HT1080 (cell line): ENCODE measurements at places on chromosomes 2 and 18.

DNA sequence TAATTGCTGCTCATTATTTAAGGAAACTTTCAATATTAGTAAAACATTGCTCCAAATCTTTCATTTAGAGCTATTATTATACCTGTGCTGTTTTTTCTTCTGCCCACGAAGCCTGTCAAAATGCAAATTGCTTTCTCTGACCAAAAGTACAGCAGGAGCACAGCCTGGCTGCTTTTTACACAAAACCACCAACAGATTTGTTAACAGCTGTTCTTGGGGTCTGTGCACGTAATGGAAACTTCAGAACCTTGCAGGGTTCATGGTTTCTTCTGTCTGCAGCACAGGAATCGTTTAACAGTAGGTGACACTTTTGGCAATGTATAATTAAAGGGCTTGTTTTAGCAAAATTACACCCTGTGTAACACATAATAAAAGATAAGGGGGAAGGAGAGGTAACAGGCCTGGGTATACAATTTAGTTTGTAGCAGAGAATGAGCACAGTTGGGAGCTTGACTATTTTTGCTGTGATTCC is 447.3 kb downstream of the KCNJ3 start:
- DNase-seq, result no peak

DNA sequence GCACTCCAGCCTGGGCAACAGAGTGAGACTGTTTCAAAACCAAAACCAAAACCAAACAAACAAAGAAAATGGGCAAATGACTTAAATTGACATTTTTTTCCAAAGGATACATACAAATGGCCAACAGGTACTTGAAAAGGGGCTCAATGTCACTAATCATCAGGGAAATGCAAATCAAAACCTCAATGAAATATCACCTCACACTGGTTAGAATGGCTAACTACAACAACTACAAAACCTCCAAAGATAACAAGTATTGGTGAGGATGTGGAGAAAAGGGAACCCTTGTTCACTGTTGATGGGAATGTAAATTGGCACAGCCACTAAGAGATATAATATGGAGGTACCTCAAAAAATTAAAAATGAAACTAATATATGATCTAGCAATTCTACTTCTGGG is 213.2 kb upstream of the HS6ST1 start:
- no peak for DNase-seq

DNA sequence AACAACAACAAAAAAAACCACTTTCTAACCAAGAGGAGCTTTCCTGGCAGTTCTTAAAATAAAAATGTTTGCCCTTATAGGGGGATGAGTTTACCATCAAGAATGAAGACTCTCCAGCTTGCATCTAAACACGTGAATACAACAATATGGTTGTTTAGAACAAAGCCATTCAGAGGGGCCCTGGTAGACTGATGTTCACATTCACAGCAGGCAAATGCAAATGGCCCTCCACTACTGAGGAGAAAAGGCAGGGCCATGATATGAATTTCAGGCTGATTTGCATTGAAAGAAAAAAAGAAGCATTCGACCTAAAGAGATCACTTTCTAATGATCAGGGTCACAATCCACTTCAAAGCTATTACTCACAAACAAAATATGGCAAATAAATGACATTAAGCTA is 65.3 kb upstream of the OTOS start:
- no peak for DNase-seq

DNA sequence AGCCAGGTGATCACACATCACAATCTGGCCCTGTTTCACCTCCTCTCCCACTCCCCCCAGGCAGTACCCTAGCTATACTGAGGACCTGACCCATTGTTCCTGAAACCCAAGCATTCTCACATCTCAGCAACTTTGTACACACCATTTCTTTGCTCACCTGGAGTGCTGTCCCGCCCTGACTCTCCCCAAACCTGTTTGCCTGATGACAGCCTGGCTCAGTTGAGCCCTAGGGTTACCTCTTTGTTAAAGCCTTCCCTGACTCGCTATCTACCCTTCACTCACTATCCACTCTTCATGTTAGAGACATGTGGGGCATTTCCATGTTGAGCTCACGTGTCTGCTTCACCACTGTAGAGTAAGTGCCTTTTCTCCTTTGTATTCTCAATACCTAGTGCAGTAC is 49.1 kb downstream of the GREB1L start:
- no peak for DNase-seq

DNA sequence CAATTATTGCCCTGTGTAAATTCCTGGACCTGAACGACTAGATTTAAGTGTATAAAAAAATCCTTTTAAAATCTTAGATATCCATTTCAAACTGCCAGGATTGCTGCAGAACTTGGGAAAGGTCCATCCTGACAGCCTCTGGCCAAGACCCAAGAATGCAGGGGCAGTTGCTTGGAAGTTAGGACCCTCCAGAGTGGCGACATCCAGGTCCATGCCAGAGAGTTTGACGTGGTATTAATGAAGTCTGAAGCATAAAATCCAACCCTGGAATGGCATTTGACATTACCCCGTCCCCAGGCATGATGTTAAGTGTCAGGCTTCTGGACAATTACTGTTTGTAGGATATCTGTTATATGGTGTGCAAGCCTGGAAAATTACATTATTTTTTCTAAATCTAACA is 810.2 kb downstream of the CNTNAP5 start:
- DNase-seq, result no peak

DNA sequence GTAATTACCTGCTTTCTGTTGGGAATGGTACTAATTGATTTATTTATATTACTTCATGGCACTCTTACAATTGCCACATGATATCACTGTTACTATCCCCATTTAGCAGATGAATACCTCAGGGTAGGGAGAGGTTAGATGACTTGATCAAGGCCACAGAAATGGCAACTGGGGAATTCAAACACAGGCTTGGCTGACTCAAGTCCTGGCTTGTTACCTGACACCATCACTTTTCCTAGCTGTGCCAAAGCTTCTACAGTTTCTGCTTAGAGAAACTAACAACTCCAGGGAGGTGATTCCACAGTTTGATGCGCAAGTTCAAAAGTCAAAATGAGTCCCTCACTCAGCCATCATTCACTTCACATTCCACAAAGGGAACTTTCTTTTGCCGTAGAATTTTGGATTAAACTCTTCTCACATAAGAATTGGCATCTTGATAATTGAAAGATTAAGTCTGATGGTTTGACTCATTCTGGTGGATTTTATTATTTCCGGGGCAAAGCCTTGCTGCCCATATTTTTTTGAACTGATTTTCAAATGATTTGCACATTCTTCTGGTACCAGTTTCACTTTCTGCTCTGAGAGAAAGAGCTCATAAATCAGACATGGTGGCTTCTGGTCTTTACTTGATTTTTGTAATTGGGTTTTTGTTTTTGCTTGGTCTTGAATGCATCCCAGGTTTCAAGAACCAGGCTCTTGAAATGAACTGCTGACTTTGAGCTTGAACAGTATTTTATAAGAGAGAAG is 656.8 kb downstream of the BCL11A start:
- DNase-seq, result peak; percentile 3

DNA sequence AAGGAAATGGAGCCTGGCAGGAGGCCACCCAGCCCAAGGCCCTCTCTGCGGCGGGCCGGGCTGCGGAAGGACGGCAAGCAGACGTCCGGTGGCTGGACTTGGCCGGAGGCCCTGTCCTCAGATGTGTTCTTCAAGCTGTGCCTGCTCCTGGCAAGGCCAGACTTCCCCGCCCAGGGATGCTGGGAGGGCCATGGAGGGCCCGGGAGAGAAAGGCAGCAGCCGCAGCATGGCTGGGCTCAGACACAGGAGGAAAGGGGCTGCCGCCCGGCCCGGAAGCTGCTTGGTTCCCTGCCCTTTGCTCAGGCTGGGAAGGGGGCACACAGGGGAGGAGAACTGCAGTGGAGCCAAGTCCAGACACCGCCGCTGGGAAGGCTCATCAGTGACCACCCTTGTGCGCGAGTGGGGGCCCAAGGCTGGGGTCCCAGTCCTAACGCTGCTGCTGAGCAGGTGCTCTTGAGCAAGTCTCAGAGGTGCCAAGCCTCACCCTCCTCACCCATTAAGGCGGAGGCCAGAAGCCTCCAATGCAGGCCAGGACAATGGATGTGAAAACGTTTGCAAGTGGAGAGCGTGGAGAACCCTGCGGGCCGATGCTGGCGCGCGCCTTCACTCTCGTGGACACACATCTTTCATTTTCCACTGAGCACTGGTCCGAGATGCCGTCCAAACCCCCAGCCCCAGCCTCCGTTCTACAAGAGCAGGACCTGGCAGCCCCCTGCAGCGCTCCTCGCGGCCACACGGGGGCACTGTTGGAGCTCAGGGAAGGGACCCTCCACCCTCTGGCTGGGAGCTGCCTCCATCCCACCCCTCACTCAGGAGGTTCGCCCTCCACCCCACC is 7.9 kb downstream of the CROCC2 start:
- DNase-seq, result peak; percentile 28

DNA sequence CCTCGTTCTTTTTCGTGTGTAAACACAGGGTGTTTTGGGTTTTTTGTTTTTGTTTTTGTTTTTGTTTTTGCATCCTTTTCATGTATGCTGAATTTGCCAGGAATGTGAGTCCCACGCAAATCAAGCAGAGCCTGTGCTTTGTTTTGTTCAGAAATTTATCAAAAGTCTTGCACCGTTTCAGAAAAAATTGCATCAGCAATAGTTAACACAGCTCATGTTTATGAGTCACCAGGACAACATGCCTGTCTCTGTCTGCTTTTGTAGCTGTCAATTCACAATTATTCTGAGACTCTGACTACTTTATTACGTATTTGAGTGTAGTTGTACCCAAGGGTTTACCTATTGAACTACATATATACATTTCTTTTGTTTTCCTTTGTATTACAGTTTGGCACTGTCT is 38.3 kb downstream of the MRPL44 start:
- DNase-seq, result peak; percentile 33

GRCh38 chr2:28430377-28430765 is 37.7 kb downstream of the FOSL2 start:
- no peak for DNase-seq

GRCh38 chr2:117917223-117917917 is 96.5 kb downstream of the CCDC93 start:
- DNase-seq, result no peak

DNA sequence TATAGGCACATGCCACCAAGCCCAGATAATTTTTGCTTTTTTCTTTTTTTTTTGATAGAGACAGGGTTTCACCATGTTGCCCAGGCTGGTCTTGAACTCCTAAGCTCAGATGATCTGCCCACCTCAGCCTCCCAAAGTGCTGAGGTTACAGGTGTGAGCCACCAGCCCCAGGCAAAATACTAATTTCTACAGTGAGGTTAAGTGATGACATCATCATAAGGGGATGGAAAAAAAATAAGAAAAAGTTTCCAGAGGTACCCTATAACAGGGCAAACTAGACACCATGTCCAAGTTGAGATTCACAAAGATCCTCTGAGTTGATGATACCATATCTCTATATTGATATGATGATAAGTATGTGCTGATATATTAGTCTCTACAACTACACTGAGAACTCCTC is 163.7 kb upstream of the ACVR2A start:
- DNase-seq, result no peak

- DNase-seq, result peak; percentile 93
Observed at GRCh38 chr2:233982421-233983121, 65.4 kb downstream of the TRPM8 start.

DNA sequence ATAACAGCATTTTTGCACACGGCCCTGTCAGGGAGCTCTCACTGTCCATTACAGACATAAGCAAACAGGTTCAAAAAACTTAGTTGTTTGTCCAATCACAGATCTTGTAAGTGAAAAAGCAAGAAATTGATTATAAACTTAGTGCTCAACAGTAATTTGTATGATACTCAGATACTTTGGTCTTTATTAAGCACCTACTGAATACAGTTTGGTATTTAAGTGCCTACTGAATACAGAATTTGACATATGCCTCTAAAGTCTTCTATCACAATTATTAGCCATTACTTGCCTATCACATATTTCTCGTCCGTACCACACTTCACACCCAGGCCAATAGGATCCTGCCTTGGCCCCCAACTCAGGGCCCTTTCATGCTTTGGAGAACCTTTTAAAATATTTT is 283.1 kb downstream of the SUCLG1 start:
- no peak for DNase-seq
